ENCODE measurements at places on chromosomes 4 and X.

DNA sequence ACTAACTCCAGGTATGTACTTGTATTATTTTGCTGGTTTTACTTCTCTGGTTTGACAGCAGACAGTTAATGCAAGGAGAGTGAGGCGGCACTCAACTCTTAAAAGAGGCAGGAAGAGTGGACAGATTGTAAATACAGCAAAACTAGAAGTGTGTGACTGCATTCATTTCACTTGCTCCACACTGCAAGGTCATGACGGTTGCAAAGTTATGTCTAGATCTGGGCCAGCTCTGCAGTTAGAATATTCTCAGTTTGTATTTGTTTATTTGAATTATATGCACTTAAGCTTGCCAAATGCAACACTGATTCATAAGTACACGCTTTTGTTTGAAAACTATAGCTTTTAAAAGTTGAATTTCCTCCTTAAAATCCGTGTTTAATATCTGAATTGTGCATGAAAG, 148.9 kb downstream of the STIM2 start:
- DNase-seq, result no peak

GRCh38 chr4:6362243-6362885, 92.7 kb downstream of the WFS1 start:
- no peak for DNase-seq

DNA sequence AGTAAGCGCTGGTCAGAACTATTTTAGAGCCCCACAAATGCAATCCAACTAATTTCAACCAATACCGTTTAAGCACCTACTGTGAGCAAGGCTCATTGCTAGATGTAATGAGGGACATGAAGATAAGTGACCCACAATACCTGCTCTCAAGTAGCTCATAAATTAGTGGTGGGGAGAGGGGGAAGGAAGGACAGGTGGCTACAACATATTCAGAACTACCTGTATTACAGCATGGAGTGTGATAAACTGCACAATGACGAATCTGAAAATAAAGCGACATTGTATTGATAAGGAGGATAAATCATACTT, 311.6 kb upstream of the DIAPH2 start:
- no peak for DNase-seq

DNA sequence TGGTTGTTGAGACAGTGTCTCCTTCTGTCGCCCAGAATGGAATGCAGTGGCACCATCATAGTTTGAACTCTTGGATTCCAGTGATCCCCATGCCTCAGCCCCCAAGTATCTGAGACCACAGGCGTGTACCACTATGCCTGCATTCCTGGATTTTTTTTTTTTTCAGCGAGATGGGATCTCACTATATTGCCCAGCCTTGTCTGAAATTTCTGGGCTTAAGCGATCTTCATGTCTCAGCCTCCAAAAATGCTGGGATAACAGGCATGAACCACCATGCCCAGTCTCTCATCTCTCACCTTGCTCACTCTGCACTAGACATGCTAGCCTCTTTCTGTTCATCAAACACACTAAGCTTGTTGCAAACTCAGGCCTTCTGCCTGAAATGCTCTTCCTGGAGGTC, 104.1 kb downstream of the UBE2K start:
- DNase-seq, result no peak

- no peak for DNase-seq
Measured at GRCh38 chrX:16601885-16602284, 48.1 kb upstream of the S100G start.

GRCh38 chrX:150697641-150698040, 4.4 kb downstream of the MTMR1 start:
- no peak for DNase-seq

- DNase-seq, result peak; percentile 45
Measured at GRCh38 chr4:133146574-133147241, 2.4 kb upstream of the PCDH10 start.

- no peak for DNase-seq
Measured at GRCh38 chr4:138835832-138836533, 179.6 kb upstream of the NOCT start.

- DNase-seq, result no peak
Measured at GRCh38 chrX:116277351-116278225, 107.0 kb downstream of the AGTR2 start.

DNA sequence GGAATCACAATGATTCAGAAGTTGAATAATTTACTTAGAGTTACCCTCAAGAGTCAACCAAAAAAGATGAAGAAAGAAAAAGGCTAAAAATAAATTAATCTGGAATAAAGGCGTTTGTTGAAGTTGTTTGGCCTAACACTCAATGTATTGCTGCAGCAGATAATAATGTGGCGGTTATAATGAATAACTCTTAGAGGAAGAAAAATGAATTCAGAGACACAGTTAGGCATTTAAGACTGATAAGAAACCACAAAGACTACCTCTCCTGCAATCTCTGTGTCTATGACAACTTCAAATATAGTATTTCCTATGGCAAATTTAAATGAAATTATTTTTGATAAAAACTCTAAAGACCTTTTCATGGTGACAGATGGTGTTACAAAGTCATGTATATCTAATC, 1369.1 kb upstream of the AGA start:
- DNase-seq, result no peak

DNA sequence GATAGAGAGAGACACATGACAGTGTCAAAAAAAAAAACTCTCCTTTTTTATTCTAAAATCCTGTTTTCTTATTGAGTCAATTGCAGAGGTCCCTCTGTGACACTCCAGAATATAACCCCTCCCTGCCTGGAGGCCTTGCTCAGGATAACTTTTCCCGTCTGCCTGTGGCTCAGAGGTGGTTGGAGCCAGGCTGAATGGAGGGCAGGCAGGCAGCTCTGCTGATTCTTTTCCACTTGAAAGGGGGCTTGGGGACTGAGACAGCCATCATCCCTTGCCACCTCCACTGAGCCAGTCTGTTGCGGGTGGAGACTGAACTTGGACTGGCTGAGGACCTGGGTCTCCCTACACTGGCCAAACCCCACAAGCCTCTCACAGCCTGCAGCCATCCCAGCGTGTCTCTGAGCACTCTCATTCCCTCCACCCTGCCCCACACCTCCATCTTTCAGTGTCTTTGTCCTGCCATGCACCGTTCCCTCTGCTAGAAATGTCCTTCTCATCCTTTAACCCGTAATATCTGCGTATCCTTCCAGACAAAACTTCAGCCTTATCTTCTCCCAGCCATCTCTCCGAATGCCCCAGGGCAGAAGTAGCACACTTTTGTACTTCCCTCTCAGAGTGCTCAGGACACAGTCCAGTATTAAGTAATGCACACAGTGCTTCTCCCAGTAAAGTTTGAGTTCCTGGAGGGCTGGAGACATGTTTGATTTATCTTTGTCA, 139.9 kb downstream of the CHIC2 start:
- no peak for DNase-seq

GRCh38 chrX:134855751-134856150, 135.0 kb upstream of the SMIM10 start:
- DNase-seq, result no peak

DNA sequence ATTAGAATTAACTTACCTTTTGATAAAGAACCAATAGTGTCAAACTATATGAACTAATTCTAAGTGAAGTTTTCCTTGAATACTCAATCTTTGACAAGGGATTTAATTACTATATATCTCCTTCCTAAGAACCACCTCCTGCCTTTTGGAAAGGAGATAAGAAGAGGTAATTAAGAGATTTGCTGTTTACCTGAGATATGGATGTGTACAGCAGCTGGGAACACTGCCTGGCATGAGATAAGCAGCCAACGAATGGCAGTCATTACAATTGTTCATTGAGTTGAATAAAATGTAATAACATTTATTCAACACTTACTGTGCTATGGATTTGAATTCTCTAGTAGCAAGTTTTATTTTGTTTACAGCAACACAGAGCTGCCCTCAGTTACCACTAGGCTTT, 407.1 kb downstream of the SPOCK3 start:
- DNase-seq, result no peak

DNA sequence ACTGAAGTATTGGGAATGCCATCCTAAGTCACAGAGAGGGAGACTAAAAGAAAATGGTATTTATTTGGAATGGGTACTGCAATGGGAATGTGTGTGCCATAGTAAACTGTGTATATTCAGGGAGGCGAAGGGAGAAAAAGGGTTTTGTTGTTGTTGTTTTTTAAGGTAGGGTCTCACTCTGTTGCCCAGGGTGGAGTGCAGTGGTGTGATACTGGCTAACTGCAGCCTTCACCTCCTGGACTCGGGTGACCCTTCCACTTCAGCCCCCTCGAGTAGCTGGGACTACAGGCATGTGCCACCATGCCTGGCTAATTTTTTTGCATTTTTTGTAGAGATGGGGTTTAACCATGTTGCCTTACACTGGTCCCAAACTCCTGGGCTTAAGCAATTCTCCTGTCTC, 4.3 kb upstream of the SLC10A3 start:
- DNase-seq, result no peak

- no peak for DNase-seq
Measured at GRCh38 chrX:82734140-82734539, 774.0 kb upstream of the POU3F4 start.

GRCh38 chr4:105714071-105714521, 5.5 kb downstream of the GSTCD start:
- no peak for DNase-seq

DNA sequence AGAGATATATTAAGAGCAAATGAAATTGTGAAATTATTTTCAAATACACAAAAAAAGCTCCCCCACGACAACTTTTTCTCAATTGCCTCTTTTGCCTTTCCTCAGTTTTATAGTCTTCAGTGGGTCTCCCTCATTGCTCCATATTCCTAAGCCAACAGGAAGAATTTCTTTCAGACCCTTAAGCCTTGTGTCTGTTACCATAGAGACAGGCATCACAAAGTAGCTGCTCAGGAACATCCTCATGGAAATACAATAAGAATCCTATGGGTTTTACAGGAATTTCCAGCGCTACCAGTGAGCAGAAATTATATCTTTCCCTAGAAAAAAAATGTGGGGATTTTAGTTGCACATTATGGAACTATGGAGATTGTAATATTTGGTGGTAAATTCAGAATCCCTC, 121.9 kb upstream of the DMD start:
- DNase-seq, result no peak

DNA sequence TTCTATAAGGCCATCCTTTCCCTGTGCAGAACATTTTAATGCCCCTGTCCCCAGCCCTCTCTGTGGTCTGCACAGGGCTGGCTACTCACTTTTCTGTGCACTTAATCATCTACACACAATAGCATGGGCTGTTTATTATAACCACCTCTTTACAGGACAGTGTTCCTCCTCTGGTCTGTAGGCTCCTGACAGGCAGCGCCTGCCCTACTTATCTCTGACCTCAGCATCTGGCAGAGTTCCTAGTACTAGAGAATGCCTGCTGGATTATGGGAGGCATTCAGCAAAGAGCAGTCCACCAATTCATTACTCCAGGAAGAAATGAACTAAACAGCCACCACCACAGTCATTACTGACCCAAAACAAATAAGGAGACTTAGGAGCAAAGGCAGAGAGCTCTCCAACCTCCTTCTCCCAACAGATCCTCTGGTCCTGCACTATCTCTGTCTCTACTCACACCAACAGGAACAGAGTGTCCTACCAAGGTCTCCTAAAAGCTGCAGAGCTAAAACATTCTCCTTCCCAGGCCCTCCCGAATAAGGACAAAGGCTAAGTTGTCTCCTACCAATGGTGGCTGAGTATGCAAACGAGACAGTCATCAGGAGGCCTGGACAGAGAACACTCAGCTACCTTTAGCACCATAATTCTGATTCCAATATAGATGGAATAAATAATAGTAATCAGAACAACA, 279.2 kb downstream of the QDPR start:
- DNase-seq, result no peak

DNA sequence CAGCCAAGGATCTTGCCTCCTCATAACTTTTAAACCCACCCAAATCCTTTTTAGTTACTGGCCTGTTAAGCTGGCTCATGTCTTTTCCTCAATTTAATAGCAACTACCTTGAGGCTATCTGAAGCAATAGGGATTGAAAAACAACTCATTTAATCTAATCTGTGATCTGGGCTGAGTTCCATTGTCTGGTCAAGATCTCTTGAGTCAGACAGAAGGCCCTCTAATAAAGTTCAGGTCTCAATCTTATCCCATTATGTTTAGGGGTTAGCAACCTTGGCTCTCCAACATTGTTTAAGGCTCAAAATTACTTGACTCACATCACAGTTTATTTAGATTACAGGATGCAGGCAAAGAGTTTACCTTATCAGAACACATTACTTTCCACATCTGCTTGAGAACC, 436.1 kb downstream of the ANKRD50 start:
- DNase-seq, result no peak

DNA sequence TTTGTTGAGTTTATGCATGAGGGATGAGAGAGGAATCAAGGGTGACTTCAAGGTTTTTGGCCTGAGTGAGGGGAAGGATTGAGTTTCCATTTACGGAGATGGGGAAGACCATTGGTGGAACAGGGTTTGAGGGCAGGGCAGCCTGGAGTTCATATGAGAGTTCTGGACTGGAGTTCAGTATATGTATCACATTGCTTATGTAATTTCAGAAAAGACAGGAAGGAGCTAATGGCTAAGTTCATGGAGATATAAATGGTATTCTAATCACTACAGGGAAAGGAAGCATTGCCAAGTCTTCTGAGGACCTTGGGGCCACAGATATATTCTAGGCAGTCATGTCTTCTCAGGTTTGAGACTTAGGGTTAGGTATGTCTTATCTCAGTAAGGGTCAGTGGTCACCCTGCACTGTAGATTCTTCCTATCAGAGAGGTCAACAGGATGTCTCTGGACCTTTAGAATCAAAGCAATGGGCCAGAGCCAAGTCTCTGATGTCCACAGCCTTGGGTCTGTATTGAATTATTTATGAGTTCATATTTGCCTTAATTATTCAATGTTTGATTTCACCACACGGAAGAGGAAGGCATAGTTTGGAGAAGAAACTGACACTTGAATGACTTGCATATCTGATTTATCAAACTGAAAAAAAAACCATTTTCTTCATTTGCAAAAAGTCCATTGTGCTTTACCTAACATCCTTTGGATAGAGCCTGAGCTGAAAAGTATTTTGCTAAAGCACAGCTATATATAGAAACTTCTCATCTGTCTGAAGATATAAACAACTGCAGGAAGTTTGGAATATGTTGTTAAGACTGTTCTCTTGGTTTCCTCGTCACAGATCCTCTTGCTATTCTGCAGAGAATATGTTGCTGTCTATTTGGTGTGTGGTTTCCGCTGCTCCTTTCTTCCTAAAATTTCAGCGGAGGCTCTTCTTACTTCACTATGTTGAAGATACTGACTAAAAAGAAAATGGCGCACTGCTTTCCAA, 139.5 kb downstream of the PDGFRA start:
- no peak for DNase-seq

- DNase-seq, result no peak
Measured at GRCh38 chr4:176210101-176210500, 14.7 kb upstream of the SPATA4 start.

DNA sequence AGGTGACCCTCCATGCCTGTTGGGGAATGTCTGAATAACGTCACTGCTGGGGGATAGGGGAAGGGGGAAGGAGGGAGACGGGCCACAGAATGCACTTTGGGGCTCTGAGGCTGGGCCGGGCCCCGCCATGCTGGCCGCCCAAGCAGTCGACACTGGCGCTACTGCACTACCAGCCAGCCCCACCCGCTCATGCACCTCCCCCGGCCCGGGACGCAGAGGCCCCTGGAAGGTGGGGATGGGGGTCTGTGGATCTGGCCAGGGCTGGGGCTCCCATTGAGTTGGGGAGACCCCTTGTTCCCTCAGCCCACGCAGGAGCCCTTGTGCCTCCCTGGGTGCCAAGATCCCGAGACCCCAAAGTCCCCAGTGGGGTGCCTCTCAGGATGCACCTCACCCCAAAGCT, 17.8 kb downstream of the FLNA start:
- no peak for DNase-seq

GRCh38 chrX:148501386-148502066, 1.1 kb downstream of the AFF2 start:
- peak; percentile 39 for DNase-seq

All from DND-41 (cell line).